ENCODE measurements at places on chromosomes 16 and 17. TPM values are rescaled to one million over a fixed set of nuclear protein-coding genes. Genes with fewer than 3 reads are reported as not detected.

GRCh38 chr16:11386791-11387546, 41.7 kb downstream of the RMI2 start:
- DNase-seq = no peak

DNA sequence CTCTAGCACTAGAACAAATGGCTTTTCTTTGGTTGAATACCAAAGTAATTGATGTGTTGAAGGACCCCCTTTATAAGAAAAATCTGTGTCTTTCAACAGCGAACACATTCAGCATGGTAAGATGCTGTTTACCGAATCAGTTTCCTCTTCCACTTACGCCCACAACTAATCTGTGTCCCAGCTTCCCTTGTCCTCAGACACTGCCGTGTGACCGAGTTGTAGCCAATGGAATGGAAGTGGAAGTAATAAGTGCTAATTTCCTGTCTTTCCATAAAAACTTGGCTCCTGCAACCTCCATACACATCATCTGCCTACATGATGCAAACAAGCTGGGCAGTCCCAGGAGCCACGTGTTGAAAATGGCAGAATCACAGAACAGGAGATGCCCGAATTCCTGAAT, 10.4 kb downstream of the CDIPT start:
- no peak for DNase-seq

- no peak for DNase-seq
Measured at GRCh38 chr16:24789881-24790280, 55.9 kb upstream of the SLC5A11 start.

DNA sequence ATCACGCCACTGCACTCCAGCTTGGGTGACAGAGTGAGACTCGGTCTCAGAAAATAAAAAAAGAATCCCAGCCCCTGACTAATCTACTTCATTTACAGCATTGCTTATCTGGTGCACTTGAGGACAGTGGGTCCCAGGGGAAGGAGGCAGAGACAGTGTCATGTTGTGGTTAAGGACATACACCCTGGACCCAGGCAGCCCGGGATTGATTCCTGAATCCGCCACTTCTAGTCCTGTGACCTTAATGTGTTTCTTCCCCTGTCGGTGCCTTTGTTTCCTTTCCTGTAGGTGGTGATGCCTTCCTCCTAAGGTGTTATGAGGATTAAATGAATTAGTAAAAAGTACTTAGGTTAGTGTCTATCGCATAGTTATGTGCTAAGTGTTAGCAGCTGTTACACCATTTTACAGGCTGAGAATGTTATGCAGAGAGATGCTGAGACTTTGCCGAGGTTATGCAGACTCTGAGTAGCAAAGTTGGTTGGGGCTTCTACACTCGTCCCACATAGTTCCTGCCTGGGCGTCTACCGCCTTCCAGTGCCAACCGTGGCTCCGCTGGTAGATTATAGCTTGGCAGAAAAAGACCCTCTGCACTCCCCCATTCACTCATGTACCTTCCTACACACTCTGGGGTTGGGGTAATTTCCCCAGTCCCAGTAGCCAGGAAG, 74.8 kb downstream of the RAB11FIP4 start:
- no peak for DNase-seq

GRCh38 chr17:31404028-31404949, 12.8 kb downstream of the RAB11FIP4 start:
- peak; percentile 14 for DNase-seq

DNA sequence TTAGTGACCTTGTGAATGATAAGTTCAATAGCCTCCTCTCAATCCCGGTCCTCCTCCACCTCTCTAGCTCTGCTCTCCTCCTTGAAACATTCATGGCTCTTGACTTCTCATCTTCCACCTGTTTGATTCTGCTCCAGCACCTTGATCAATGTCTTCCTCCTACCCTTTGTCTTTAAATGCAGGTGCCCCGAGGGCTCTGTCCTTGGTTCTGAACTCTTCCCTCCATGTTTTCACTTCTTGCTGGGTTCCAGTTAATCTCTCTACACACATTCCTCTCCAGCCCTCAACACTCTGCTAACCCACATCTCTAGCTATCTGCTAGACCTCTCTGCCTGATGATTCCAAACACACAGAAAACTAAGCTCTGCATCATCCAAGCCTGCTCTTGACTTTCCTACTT, 13.4 kb downstream of the CD300E start:
- DNase-seq = no peak

DNA sequence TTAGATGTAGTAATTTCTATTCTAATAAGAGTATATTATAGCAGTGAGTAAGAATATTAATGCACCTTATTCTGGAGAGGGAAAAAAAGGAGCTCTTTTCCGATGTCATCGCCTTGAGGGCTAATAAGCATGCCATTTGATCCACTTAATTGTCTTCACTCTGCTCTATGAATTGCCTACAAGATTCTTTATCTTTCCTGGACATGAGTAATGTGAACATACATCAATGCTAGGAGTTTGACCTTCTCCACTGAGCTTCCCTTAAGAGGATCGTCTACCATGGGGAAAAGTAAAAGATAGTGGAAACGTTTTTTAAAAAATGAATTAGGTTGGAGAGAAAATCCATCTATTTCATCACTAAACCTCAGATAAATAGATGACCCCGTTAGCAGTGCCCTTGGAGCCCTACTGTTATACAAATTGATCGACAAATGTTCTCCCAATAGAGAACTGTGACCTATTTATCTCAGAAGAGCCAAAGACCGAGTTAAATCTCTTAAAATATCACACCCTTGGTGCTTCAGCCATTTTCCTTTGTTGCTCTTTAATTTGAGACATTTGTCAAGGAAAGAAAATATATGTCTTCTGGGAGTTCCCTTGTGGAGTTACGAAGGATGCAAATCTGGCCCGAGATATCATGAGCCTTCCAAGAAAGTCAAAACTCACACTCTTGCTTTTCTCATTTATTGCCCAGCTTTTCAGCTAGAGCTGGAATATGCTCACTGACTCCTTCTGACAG, 898.5 kb downstream of the KCNJ2 start:
- DNase-seq = no peak

DNA sequence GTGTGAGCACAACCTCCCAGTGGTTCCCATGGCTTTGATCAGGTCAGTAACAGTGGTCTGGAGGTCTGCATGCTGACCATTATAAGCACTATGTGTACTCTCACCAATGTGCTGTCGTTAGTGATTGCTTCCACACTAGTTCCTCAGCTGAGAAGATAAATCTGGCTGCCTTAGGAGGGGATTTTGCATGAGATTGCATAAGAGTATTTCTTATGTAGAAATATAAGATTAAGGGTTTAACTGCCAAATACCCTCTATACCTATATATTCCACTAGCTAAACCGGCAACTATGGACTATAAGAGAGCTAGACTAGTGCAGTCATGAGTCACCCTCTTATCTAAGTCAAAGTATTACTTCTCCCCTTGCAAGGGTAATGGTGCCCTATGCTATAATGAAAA, 580.2 kb downstream of the CDH11 start:
- no peak for DNase-seq

DNA sequence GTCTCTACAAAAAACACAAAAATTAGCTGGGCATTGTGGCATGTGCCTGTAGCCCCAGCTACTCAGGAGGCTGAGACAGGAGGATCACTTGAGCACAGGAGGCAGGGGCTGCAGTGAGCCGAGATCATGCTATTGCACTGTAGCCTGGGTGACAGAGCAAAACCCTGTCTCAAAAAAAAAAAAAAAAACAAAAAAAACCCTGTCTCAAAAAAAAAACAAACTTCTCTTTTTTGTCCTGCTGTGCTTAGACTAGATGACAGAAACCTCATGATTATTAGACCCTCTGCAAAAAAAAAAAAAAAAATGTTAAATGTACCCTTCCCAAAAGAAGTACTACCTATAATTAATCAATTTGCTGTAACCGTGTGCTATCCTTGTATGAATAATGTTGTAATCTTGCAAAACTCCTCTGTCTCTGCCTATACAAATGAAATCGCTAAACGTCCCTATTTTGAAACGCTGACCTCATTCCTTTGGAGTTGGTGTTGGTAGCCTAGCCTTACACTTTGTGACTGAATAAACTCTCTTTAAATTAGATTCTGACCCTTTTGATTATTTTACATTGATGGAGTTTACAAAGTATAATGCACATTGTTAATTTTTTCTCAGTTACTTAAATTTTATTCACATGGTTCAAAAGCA, 13.6 kb upstream of the DHRS7B start:
- DNase-seq = no peak

GRCh38 chr16:14063618-14064581, 7.2 kb upstream of the MRTFB start:
- no peak for DNase-seq

GRCh38 chr16:85329059-85329812, 217.0 kb upstream of the CIBAR2 start:
- no peak for DNase-seq

GRCh38 chr17:62300697-62301096, 79.7 kb upstream of the EFCAB3 start:
- DNase-seq = no peak

DNA sequence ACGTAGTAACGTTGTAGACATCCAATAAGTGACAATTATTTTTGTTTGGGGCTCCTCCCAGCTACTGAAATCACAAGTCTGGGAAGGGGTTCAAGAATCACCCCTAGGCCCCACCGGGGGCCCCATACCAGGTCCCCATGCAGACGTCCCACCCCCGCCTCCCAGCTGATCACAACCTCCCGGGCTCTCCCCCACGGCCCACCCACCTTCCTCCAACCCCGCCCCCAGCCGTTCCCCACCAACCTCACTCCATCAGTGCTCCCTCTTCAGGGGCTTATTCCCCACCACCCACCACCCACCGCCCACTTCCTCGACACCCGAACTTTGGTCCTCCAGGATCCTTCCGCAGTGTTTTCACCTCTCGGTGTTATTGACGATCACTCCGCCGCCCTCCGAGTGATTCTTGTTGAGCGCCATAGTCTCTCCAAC, 240 bp downstream of the WBP2 start:
- no peak for DNase-seq

DNA sequence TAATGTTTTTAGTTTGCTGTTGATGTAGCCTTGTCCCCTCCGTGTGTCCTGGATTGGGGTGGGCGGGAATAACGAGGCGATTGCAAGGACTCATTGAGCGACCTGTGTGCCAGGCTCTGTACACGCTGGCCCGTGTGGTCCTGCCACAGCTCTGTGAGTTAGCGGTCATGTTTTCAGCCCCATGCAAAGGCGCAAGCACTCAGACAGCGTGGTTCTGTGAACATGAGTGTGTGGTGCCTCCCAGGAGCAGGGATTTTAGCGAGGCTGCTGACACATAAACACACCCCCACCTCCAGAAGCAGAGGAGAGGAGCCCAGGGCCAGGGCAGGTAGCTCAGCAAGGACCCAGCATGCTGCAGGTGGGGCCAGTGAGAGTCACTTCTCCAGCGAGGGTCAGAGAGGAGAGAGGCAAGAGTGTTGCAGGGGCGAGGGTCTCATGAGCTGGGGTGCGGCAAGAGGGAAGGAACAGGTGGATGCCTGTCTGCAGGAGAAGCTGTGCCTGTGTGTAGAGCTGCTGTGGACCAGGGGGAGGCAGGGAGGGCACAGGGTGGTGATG, 115.3 kb downstream of the OR1D5 start:
- no peak for DNase-seq

GRCh38 chr17:6712854-6713129, 377 bp downstream of the SLC13A5 start:
- DNase-seq = no peak

- no peak for DNase-seq
Measured at GRCh38 chr16:68715471-68715870, 21.6 kb upstream of the CDH1 start.

DNA sequence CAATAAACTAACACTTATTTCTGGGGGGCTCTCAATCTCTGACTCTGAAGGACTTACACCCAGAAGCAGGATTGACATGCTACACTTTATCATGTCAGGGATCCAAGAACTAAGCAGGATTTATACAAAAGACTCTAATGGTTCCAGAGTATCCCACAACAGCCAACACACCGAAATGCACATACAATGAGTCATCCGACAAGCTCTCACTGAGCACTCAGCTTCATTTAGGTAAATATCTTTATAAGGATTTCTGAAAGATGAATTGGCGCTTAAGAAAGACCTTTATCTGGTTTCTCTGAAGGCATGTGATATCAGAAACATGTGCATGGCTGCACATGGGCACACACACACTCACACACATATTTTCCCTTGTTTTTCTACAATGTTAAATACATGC, 77.2 kb downstream of the TOX3 start:
- no peak for DNase-seq

DNA sequence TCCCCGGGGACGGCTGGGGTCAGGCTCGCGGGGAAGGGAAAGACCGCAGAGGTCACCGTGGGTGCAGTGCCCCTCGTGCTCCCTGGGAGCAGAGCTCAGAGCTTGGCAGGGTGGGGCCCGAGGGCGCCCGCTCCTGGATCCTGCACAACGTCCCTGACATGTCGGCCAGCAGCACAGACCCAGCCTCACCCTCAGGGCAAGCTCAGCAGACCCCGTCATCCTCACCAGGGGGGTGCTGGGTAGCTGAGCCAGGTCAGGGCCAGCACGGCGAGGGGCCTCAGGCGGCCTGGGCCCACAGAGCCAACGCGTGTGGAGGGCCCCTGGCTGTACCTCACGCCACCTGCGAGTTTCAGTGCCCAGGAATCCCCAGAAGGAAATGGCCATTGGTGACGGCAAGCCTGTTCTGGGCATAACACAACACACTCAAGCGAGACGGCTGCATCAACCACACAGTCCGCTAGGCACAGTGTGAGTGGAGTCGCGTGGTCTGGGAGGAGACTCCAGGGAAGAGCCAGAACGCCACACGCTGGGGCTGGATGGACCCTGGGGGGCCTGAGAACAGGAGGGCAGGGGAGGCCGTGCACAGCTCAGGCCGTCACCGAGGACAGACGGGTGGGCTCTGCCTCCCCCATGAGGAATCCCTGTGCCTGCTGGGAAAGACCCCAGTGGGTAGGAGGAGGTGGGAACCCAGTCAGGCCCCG, 60.3 kb downstream of the ZNF778 start:
- DNase-seq = no peak

DNA sequence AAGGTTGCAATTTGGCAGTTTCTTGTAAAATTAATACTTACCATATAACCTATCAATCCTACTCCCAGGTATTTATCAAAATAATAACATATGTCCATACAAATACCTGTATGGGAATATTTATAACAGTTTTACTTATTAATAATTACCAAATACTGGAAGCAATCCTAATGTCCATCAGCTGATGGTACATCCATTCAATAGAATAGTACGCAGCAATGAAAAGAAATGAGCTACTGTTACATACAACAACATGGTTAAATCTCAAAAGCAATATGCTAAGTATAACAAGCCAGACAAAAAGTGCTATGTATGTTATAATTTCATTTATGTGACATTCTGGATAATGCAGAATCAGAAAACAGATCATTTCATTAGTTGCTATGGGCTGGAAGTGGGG, 1.2 kb downstream of the HYDIN start:
- no peak for DNase-seq

- DNase-seq = no peak
Measured at GRCh38 chr17:73939806-73940205, 263.7 kb upstream of the RPL38 start.

GRCh38 chr17:41311111-41311510, 2.0 kb upstream of the KRTAP16-1 start:
- DNase-seq = no peak

- DNase-seq = no peak
Measured at GRCh38 chr17:50533185-50533584, 650 bp downstream of the EPN3 start.

- no peak for DNase-seq
Measured at GRCh38 chr17:22268214-22268911, 576.0 kb downstream of the KCNJ18 start.

- DNase-seq = no peak
Measured at GRCh38 chr17:65589321-65589720, 27.9 kb upstream of the AXIN2 start.

The MILR1 gene
- total RNA-seq = 52.6 TPM

The OR3A3 gene
- not detected for total RNA-seq

The RHOT1 gene
- 28.5 TPM for total RNA-seq

The TSNAXIP1 gene
- total RNA-seq = 1.6 TPM

The PLA2G10 gene
- total RNA-seq = not detected

The NAE1 gene
- 77.2 TPM for total RNA-seq

The RPTOR gene
- total RNA-seq = 25.1 TPM

Measured in LHCN-M2 (cell line).